Ammon's horn (tissue), 1 donor: ENCODE measurements at places on chromosomes 7 and 10.

DNA sequence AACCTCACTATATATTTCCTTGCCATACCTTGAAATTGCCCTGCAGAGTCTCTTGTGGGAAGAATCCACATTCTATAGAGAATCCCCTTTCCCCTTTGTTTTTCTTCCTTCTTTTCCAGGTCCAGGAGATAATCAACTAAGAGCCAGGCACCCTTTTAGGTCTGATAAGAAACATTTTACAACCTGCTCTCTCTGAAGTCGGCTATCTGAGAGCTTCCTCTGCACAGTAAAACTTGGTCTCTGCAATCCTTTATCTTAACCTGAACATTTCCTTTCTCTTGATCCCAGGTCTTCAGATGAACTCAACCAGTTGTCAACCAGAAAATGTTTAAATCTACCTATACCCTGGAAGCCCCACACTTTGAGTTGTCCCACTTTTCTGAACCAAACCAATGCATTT is 19.5 kb upstream of the PTER start:
- DNase-seq = no peak

- no peak for DNase-seq
These were observed 169.4 kb downstream of the SVIL start for GRCh38 chr10:29465384-29465783.

GRCh38 chr10:96618653-96619052 is 31.8 kb upstream of the TM9SF3 start:
- peak; percentile 83 for DNase-seq

DNA sequence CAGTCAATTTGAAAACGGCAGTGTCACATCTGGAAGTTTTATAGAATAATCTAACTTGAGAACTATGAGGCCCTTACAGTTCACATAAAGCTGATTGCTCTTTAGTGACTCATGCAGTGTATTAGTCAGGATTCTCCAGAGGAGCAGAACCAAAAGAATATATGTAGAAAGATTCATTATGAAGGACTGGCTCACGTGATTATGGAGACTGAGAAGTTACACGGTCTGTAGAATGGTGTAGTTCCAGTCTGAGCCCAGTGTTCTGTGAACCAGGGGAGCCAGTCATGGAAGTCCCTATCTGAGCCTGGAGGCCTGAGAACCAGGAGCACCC is 21.5 kb downstream of the RBM33 start:
- DNase-seq = no peak

GRCh38 chr10:116985611-116986010 is 19.4 kb downstream of the SHTN1 start:
- DNase-seq = no peak

GRCh38 chr7:28383975-28384374 is 28.3 kb upstream of the CREB5 start:
- no peak for DNase-seq

- peak; percentile 76 for DNase-seq
These were observed 96.2 kb downstream of the LHPP start for GRCh38 chr10:124557648-124558338.

DNA sequence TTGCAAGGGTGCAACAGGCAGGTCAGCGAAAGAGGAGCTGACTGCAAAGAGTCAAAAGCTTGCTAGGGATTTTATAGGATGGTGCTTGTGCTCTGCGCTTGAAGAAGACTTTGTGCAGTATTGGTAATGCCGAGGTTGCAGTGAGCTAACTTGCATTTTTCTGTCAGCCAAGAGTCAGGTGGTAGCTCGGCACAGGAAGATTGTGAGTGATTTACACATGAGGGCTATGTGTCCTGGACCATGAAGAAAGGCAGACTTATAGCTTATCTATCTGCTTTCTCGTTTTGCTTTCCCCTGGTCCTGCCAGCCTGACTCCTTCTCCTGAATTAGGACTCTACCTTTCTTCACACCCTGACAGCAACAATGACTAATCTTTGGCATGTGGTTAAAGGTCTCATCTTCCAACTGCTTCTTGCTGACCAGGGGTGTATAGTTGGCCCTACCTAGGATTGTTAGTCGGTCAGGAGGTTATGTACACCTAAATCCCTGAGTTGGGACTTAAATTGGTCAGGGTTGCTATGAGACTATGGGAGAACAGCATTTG is 4.1 kb upstream of the SYPL1 start:
- no peak for DNase-seq

DNA sequence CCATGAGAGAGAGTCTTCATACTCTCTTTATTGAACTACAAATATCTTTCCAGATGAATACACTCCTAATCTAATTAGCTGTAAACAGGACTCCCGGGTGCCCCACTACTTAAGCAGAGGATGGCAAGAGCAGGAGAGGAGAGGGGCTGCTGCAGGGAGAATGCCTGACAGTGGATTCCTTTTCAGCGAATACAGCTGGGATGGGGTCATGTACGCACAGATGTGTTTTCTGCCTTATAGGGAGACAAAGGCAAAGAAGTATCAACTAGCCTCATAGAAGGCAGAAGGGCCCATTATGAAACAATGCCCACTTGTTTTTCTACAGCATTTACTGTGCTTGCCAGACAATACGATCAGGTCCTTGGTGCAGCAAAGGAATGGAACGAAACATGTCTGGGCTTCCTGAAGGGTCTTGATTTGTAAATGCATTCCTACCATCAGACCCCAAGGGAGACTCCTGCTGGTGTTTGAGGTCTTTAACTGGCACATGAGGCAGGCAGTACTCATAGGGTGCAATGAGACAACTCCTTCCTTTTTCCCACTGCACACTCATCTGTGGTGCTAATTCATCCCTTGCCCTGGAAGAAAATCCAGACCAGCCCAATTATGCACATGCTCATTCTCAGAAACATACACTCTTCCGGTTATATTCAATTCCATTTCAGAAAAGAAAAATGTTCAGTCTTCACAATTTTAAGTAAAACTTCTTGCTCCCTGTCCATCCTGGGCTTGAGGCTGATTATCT is 117.1 kb downstream of the AOAH start:
- peak; percentile 47 for DNase-seq

- no peak for DNase-seq
These were observed 441.7 kb downstream of the TYW1 start for GRCh38 chr7:67438198-67438882.

DNA sequence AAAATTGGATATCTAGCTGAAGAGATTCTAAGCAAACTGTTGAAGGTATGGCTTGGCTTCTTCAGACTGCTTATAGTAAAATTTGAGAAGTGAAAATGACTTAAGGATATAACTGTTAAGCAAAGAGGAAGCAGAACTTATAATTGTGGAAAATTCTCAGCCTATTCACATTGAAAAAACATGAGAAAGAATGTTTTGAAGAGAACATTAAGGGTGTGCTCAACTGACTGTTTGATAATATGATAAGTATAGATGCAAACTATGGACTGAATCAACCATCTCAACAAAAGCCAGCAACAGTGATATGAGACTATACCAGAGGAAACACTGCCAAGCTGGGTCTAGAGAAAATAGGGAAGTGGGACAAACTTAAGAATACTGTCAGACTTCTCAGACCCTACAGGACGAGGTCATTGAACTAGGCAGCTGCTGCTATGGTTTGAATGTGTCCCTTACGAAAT is 133.1 kb upstream of the PPP1R3A start:
- DNase-seq = peak; percentile 40

- DNase-seq = no peak
These were observed 168.7 kb downstream of the LRRC4 start for GRCh38 chr7:127862525-127862924.

GRCh38 chr10:54650547-54650946 is 150.5 kb downstream of the PCDH15 start:
- DNase-seq = no peak

- no peak for DNase-seq
These were observed 71.9 kb upstream of the DIP2C start for GRCh38 chr10:761376-761775.

- DNase-seq = no peak
These were observed 5.5 kb upstream of the LAMB4 start for GRCh38 chr7:108135446-108136190.

DNA sequence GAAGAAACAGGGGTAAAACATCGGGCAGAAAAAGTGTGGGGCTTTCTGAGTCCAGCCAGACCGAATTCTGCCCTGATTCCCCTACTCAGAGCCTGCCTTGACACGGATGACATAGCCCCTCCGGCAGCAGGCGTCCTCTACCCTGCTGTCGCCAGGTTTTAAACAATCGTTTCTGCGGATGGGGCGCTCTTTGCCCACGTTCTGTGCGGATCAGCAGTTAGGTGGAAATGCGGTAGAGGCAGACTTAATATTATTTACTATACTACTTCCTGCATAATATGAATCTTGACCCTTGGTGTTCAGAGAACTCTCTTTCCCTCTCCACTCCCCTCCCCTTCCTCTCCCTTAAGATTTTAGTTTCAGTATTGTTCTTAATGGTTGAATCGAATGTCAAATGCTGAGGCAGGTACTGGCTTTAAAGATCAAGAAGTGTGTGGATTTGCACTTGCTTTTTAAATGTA is 2.4 kb downstream of the GATA3 start:
- no peak for DNase-seq

DNA sequence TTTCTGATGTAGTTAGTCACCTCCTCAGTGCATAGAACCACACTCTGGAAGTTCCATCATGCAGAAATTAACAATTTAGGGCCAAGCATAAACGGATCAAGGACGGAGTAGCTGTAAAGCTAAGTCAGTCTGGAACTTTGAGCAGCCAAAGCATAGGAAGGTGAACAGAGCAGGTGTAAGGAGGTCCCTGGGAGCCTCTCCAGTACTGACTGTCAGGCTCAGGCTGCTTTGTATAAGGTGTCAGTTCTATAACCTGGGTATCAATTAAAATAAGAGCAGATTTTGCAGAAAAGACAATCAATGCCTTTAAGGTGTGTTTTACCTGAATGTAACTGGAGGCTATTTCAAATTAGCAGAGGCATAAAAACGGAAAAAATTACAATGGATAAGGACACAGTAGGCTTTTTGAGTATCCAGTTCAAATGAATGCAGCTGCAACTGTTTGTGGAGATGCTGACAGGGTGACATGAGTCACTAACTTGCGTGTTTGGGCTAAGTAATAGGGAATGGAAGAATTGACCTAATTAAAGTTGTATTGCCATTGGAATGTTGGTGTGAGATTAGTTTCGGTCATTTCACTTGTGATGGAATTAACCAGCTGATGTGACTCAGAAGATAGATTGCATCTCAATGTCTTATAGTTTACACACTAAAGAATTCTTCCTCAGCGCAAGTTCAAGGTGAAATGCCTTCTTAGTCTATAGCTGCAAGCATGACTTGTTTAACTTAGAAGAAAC is 417.9 kb upstream of the CNTNAP2 start:
- no peak for DNase-seq
